Calu3 (cell line): ENCODE measurements at places on chromosomes 6 and 20. TPM values are rescaled to one million over a fixed set of nuclear protein-coding genes. Genes with fewer than 3 reads are reported as not detected.

- no peaks in the 10 kb centered on the region for H3K4me1 ChIP-seq
- no peaks in the 10 kb centered on the region for H3K27me3 ChIP-seq
- no peak overlapping the region for H3K27ac ChIP-seq
Observed at GRCh38 chr20:5691918-5692618, 58.1 kb upstream of the SHLD1 start.

GRCh38 chr6:47302043-47302442, 7.7 kb downstream of the TNFRSF21 start:
- peak overlapping the region; percentile 98 for H3K4me3 ChIP-seq
- no peaks in the 10 kb centered on the region for H3K27me3 ChIP-seq
- no peak for DNase-seq
- H3K36me3 ChIP-seq, result peaks cover 55% of the 10 kb centered on the region
- H3K4me1 ChIP-seq, result peaks cover 79% of the 10 kb centered on the region

DNA sequence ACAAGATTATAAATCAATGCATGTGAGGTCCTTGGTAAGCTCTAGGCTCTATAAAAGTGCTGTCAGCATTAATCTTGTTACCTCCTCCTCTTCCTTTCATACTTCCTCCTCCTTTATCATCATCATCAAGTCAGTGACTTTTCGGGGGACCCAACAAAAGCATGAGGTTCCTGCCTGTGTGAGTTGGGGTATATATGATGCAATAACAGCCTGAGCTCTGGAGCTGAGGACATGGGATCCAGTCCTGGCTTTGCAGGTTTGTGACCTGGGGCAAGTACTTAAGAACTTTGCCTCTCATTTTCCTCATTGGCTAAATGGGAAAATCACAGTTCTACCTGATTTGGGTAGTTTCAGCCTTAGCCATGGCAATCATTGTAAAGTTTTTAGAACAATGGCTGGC, 7.1 kb upstream of the PHACTR3 start:
- no peaks in the 10 kb centered on the region for H3K4me1 ChIP-seq
- H3K27me3 ChIP-seq, result no peaks in the 10 kb centered on the region
- H3K4me3 ChIP-seq, result no peak overlapping the region

DNA sequence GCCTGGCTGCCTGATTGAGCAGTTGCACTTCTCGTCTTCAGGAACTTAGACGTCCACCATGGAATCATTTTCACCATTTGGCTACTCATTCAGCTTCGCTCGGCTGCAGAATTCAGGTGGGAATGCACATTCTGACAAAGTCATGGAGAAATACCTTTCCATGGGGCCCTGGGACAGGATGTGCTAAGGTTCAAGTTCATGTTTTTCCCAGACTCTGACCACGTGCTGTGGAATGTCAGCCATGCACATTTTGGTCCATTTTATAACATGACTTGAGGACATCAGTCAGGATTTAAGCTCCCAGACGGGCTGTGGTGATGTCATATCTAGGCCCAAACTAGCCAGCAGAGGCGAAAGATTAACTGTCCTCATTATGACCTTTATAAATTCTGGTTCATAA, 205.3 kb downstream of the TBXT start:
- no peak for DNase-seq
- H3K27ac ChIP-seq, result no peak overlapping the region
- no peaks in the 10 kb centered on the region for H3K36me3 ChIP-seq

DNA sequence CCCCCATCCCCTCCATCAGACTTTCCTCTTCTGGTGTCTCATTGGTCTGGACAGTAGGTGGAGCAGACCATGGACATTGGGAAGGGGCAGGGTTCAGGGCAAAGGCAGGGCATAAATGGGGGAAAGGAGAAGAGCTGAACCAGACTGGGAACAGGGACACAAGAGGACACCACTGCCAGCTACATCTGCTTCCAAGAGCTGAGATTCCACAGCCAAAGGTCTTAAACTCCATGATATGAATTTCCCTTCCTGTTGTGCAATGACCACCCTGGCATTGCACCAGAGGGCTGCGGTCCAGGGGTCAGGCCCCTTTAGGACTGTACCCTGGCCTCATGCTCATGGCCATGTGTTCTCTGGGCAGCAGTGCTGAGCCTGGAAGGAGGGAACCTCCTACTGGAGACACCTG, 137.9 kb downstream of the MAFB start:
- H3K4me1 ChIP-seq, result no peaks in the 10 kb centered on the region
- no peaks in the 10 kb centered on the region for H3K36me3 ChIP-seq
- H3K27me3 ChIP-seq, result peaks cover 77% of the 10 kb centered on the region

- H3K4me3 ChIP-seq, result no peak overlapping the region
- H3K27me3 ChIP-seq, result peaks cover 68% of the 10 kb centered on the region
- H3K27ac ChIP-seq, result no peak overlapping the region
- no peaks in the 10 kb centered on the region for H3K36me3 ChIP-seq
- DNase-seq, result no peak
Observed at GRCh38 chr20:32966881-32967781, 37.1 kb downstream of the SUN5 start.

GRCh38 chr20:48165401-48165685, 380.1 kb upstream of the SULF2 start:
- peaks cover 79% of the 10 kb centered on the region for H3K27me3 ChIP-seq
- no peak overlapping the region for H3K4me3 ChIP-seq
- H3K4me1 ChIP-seq, result peaks cover 11% of the 10 kb centered on the region
- peaks cover 4% of the 10 kb centered on the region for H3K36me3 ChIP-seq
- no peak for DNase-seq

DNA sequence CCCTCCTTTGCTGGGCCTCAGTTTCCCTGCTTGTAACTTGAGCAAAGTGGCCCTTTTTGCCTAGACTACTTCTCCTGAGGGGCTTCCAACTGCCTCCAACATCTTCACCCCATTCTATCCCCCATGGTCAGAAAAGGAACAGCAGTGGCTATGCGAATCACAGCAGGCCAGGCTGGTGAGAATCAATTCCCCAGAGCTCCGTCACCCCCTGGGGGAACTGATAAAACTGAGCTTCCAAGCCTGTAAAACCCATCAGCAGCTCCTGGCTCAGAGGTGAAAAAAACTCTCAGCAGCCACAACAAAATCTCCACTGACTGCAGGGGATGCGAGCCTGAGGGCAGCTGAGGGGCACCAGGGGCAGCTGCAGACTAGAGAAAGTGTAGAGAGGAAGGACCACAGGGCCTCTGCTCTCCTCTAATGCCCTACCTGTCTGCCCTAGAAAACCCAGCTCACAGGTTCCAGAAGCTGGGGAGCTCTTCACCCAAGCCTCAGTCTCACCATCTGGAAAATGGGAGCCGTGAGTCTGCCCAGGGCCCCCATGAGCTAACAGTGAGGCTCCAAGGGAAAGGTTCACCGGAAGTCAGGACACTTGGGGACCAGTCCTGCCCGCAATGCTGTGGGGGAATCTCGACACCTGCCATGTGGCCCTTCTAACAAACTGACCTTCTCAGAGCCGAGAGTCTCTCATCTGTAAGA, 120.6 kb downstream of the GRM4 start:
- no peak overlapping the region for H3K27ac ChIP-seq
- H3K4me3 ChIP-seq, result no peak overlapping the region
- H3K4me1 ChIP-seq, result peaks cover 9% of the 10 kb centered on the region
- peaks cover 87% of the 10 kb centered on the region for H3K27me3 ChIP-seq
- DNase-seq, result no peak

Gene HS3ST5
- total RNA-seq, result 0.40 and 0.66 TPM in 2 replicates

Gene PDYN
- total RNA-seq, result not detected in 2 replicates
